ENCODE measurements at places on chromosomes 12 and 14. TPM values are rescaled to one million over a fixed set of nuclear protein-coding genes. Genes with fewer than 3 reads are reported as not detected.
A peak's percentile ranks its signal among the peaks of the same experiment; 100 is the strongest.

RIMBP2 gene
- total RNA-seq, result not detected

HOXC6 gene
- not detected for total RNA-seq

ARHGAP9 gene
- not detected for total RNA-seq

HOXC10 gene
- total RNA-seq, result not detected

CLEC2D gene
- 0.64 TPM for total RNA-seq

- DNase-seq, result no peak
Measured at GRCh38 chr12:101803978-101804377, 26.8 kb downstream of the GNPTAB start.

- peak; percentile 9 for DNase-seq
Measured at GRCh38 chr12:7667125-7667524, 1.4 kb upstream of the APOBEC1 start.

DNA sequence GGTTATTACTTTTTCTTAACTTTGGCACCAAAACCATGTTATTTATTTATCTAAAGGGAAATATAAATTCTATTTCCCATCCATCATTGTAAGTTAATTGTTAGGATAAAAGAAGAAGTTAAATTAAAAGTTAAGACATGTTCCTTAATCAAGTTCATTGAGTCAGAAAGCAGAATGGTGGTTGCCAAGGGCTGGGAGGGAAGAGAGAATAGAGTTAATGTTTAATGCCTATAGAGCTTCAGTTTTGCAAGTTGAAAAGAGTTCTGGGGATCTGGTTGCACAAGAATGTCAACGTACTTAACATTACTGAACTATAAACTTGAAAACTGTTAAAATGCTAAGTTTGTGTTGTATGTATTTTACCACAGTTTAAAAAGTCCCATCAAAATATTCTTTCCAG, 63.2 kb upstream of the NR2C1 start:
- no peak for DNase-seq

Measured in dermis microvascular lymphatic vessel endothelial cell (primary cell).